Endothelial cell (in vitro differentiated cells): ENCODE measurements at places on chromosomes 16 and 17.

DNA sequence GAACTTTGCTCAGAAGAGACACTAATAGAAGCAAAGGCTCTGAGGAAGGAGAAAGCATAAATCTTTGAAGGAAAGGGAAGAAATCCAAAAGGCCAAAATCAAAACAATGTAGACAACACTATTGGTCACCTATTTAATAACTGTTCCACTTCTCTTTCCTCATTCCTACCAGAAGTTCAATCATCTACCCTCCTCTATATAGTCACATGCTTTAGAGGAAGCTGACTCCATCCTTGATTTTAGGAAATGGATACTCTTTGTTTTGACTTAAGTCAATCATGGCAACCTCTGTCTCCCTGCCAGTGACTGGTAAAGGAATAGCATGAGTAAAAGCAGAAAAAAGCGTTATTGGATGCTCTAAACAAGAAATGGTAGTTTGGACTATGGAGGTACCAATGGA lies 7.3 kb downstream of the BRIP1 start:
- no peak for DNase-seq

- no peak for DNase-seq
Observed at GRCh38 chr16:645852-646678, 3.1 kb upstream of the WDR90 start.

GRCh38 chr16:2143878-2144485 lies 4.4 kb upstream of the RAB26 start:
- no peak for DNase-seq

DNA sequence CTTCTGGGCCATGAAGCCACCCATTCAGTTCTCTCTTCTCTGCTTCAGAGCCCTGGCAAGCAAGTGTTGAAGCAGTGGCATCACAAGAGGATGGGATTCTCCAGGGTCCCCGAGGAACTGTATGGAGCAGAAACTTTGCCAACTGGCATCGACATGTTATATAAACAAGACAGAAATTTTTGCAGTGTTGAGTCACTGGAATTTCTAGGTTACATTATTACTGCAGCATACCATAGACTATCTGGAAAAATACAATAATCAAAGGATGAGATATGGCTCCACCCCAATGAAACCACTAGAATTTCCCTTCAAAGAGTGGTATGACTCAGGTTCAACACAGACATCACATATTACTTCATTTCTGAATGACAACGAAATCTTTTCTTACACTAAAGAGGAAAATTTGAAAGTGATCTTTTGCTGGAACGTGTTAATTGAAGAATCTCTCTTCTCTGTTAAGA lies 343.0 kb upstream of the DYNLRB2 start:
- no peak for DNase-seq

GRCh38 chr17:36485805-36486203 lies 677 bp upstream of the ZNHIT3 start:
- DNase-seq: no peak

DNA sequence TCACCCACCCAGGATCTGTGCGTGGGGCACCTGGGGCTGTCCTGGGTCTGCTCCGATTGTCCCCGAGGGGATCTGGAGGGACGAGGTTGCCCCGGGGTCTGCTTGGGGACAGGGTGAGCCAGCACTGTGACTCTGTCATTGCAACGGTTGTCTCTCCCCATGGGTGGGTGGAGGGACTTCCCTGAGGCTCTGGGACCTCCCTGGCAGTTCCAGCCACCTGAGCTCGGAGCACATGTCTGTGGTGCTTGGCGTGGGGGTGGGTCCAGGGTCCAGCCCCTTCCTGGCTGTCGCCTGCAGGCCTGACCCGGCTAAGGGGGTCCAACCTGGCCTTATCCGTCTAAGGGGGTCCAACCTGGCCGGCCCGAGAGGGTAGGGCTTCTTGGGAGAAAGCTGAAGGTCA lies 8.5 kb upstream of the CBFA2T3 start:
- no peak for DNase-seq

- DNase-seq: no peak
Observed at GRCh38 chr16:4060009-4060408, 56.2 kb downstream of the ADCY9 start.

GRCh38 chr17:78925662-78926555 lies 722 bp upstream of the TIMP2 start:
- DNase-seq: peak; percentile 51

DNA sequence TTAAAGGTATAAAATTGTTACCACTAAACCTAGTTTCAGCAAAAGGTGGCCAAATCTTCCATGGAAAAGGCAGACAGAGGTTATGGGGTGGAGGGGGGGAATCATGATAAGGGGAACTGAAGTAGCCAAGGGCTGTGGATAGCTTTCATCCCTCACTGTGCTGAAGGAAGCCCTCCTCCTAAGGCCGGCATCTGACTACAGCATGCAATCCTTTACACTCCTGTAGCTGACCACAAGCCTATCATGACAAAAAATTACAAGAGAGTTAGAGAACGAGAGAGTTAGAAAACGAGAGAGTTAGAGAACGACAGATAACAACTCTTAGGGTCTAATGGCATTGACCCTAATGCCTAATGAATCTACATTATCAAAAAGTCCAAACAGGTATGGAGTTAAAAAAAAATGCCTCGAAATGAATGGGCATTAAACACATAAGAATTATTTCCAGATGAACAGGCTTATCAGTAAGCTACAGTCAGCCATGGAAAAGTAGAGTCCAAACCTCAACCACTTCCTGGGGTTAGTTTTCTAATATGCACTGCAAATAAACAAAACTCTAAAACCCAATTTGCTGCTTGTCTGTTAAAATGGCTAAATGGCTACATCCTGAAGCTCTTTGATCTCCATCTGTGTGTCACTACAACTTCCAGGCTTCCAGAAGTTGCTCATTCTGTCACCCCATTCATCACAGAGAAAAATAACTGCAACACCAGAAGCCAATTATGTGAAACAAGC lies 29.7 kb downstream of the DUSP14 start:
- DNase-seq: no peak

DNA sequence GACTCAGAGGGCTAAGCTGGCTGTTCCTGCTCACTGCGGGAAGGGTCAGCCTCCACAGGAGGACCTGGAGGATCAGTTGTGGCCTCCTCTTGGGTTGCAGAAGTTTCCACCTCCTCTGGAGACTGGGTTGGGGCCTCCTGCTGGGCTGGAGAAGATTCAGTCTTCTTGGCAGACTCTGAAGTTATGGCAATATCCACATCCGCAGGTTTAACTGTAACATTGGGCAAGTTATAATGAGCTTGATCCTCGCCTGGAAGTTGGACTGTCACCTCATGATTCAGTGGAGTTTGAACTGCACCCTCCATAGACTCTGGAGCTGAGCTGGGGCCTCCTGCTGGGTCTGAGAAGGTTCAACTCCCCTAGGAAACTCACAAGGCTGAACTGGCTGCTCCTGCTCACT lies 47.6 kb upstream of the TMEM97 start:
- no peak for DNase-seq

DNA sequence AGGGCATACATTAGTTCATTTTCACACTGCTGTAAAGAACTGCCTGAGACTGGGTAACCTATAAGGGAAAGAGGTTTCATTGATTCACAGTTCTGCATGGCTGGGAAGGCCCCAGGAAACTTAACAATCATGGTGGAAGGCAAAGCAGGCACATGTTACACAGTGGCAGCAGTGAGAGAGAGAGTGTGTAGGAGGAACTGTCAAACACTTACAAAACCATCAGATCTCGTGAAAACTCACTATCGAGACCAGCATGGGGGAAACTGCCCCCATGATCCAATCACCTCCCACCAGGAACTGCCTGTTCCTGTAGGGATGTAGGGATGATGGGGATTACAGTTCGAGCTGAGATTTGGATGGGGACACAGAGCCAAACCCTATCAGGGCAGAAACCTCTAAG lies 17.2 kb downstream of the NUBP1 start:
- no peak for DNase-seq

GRCh38 chr16:13553453-13553985 lies 366.4 kb upstream of the ERCC4 start:
- DNase-seq: no peak

- DNase-seq: no peak
Observed at GRCh38 chr17:34626121-34626681, 46.8 kb downstream of the TMEM132E start.

- no peak for DNase-seq
Observed at GRCh38 chr17:32267690-32268205, 2.1 kb downstream of the RHBDL3 start.

GRCh38 chr17:7717756-7718350 lies 309 bp downstream of the DNAH2 start:
- no peak for DNase-seq

GRCh38 chr16:88481851-88482250 lies 28.8 kb downstream of the ZFPM1 start:
- DNase-seq: no peak

- DNase-seq: no peak
Observed at GRCh38 chr16:73692861-73693260, 603.8 kb upstream of the PSMD7 start.

GRCh38 chr17:17919169-17920107 lies 52.8 kb downstream of the TOM1L2 start:
- peak; percentile 73 for DNase-seq

GRCh38 chr16:83532634-83533033 lies 275.1 kb upstream of the HSBP1 start:
- DNase-seq: no peak

GRCh38 chr17:7484067-7484918 lies at the start of gene POLR2A:
POLR2A (plus strand) TSS chr17:7484366.
- peak; percentile 99 for DNase-seq

GRCh38 chr17:49862781-49863331 lies 15.0 kb upstream of the TAC4 start:
- no peak for DNase-seq

DNA sequence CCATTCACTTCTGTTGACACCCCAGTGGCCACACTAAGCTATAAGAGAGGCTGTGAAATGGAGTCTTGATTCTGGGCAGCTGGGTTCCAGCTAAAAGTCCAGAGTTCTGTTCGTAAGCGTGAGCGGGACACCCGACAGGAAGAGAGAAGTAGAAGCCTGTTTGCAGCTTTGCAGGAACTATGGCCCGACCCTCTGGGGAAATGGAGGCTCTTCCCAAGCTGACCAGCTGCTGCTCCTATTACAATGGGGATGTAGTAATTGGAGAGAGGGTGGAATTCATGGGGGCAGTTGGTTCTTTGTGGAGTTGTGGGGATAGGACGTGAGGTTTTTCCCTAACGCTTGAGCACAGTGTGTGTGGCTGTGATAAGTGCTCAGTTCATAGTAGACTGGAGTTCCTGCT lies 28.4 kb downstream of the UBALD1 start:
- no peak for DNase-seq

DNA sequence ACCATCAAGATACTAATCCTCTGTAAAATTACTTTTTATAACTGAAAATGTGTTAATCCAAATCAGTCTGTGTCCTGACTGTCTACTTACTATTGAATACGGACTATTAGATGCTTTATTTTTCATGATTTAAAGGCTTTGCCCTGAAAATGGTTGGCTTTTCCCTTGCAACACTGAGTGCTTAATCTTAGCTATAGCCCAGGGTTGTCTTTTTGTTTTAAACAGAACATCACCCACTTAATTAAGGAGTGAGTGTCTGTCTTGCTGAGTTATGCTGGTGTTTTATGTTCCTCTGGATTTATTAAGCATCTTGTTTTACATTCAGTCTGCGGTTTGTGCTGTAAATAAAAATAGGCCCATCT lies 11.0 kb downstream of the FTO start:
- no peak for DNase-seq

DNA sequence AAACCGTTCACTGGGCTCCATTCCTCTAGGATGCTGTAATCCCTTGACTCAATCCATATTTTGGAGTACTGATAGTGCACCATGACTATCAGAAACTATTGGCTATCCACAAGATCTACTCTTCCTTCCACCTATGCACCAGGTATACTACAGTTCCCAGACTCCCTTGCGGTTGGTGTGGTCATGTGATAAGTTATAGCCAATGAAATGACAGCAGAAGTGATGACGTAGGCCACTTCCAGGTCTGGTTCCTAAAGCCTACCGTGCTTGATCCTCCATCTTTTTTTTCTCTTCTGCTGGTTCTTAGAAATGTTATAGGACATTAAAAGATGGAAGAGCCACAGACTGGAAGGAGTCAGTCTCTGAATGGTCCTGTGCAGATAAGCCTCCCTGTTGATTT lies 278.8 kb upstream of the C16orf82 start:
- DNase-seq: no peak

GRCh38 chr16:70430667-70431536 lies 8.0 kb downstream of the ST3GAL2 start:
- peak; percentile 31 for DNase-seq

DNA sequence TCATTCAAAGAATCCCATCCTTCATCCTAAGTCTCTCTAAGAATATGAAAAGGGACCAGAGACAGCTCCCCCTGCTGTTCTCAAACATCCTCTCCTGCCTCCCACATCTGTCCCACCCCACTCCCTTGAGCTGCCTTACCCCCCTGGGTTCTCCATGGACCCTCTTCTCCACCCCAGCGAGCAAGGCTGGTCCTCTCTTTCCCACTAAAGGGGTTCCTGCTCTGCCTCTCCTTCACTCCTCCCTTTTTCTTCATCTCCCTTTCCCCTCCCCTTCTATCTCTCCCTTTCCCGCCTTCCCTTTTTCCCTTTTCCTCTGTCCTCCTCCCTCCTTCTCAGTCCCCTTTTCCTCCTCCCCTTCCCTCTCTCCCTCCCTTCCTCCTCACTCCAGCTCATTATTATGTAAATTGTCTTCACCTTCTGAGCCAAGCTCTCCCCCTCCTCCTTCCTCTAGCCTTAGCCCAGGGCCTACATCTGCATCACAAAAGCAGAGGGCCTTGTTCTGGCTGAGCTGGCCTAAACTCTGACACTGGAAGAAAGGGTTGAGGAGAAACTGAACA lies 90.0 kb downstream of the GNAO1 start:
- DNase-seq: peak; percentile 24

- no peak for DNase-seq
Observed at GRCh38 chr16:80047842-80048241, 447.3 kb upstream of the MAF start.

GRCh38 chr17:36816907-36817288 lies 120.4 kb upstream of the LHX1 start:
- DNase-seq: no peak

DNA sequence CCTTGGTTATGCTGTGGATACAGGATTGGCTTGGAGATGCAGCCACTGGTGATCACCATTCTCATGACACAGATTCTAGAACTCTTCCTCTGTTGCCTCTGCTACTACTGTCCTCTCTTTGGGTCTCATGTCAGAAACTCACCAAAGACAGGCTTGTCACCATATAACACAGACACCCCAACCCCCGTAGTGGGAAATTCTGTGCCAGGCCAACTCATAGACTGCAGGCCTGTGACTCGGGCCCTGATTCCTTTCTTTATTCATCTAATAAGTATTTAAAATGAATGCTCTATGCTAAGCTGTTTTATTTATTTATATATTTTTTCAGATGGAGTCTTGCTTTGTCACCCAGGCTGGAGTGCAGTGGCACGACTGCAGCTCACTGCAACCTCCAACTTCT lies 9.5 kb downstream of the CYB5D2 start:
- no peak for DNase-seq

GRCh38 chr17:42087736-42088705 lies 10.3 kb downstream of the ZNF385C start:
- no peak for DNase-seq

DNA sequence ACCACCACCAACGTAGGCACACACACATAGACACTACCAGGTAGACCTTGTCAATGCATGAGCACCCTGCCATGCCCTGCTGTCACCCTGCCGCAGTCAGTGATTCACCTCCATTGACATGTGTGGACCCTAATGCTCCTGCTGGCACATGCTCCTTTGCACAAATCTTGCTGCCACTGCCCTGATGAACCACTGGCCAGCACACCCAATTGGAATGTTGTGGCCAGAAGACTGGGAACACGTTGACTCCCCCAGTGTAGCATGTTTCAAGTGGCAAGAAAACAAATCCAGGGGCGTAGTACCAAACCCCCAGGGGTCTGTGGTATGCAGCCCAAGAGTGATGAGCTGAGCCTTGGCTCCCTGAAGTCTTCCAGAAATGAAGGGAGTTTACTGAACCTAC lies 486.4 kb upstream of the KIF2B start:
- DNase-seq: no peak
